Activated CD4-positive, alpha-beta T cell treated with anti-CD3 and anti-CD28 coated beads, Interleukin-2, amount 50 U/mL, for 48 hours (primary cell): ENCODE measurements at places on chromosomes 4 and X.

DNA sequence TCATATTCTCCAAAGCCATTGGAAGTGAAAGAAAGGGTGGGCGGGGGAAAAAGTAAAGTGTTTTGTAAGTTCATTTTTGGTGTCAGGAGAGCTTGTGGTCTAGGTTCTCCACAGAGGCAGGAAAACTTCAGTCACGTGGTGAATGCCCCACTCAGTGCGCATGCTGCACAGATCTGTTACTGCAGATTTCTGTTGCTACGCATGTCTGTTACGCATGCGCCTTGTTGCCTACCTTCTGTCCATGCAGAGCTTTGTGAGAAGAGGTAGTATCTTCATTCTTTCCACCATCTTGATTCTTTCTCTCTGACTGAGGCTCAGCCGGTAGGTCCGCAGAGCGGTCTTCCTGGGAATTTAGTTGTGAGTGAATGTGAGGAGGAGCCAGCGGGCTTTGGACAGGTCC lies 15.1 kb upstream of the PAGE3 start:
- DNase-seq, result no peak

GRCh38 chrX:100674705-100675104 lies 30.7 kb downstream of the SRPX2 start:
- DNase-seq, result no peak

DNA sequence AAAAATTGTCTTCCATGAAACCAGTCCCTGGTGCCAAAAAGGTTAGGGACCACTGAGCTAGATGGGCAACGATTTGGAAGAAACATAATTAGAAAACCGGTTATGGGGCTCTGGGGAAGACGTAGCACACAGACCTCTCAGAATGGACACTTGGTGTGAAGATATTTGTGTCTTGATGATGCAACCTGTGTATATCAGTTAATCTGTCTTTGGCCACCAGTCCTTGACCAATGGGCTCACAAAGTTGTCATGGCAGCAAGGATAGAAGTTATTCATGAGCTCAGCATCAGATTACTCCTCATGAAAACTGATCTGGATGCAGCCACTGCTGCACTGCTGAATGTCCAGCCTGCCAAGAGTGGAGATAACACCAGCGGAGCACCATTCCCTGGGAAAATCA lies 13.6 kb downstream of the MTNR1A start:
- no peak for DNase-seq

- DNase-seq, result no peak
Observed at GRCh38 chr4:188194421-188194820, 55.2 kb downstream of the TRIML1 start.

- DNase-seq, result no peak
Observed at GRCh38 chr4:151853034-151853433, 92.2 kb upstream of the GATB start.

GRCh38 chrX:40853004-40853815 lies 117.9 kb upstream of the MED14 start:
- DNase-seq, result no peak

- no peak for DNase-seq
Observed at GRCh38 chrX:142249721-142250120, 44.6 kb upstream of the MAGEC2 start.

- no peak for DNase-seq
Observed at GRCh38 chr4:3251691-3252479, 2.9 kb downstream of the MSANTD1 start.

GRCh38 chrX:16487620-16488385 lies 162.2 kb upstream of the S100G start:
- DNase-seq, result no peak

- DNase-seq, result no peak
Observed at GRCh38 chr4:87975466-87975865, at the start of gene SPP1. Gene SPP1, plus strand, starts transcription at chr4:87975714. Its CDS starts 1,182 bp downstream, at chr4:87976896.

- DNase-seq, result no peak
Observed at GRCh38 chr4:6142935-6143602, 57.3 kb downstream of the JAKMIP1 start.

GRCh38 chrX:37332987-37333658 lies 16.0 kb upstream of the PRRG1 start:
- no peak for DNase-seq

DNA sequence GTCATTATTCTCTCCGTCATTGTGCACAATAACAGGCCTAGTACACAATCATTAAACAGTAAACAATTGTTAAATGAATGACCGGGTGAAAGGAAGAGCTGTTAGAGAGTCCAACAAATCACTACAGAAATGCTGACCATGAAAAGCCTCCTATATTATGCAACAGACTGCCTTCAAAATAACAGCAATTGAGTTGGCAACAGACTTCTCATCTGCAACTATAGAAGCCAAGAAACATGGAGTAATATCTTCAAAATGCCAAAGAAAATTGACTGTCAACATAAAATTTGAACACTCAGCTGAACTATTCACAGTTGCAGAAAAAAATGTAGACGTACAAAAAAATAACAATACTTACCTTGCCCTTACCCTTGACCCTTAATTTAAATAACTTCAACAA lies 26.2 kb downstream of the CHRNA9 start:
- no peak for DNase-seq

DNA sequence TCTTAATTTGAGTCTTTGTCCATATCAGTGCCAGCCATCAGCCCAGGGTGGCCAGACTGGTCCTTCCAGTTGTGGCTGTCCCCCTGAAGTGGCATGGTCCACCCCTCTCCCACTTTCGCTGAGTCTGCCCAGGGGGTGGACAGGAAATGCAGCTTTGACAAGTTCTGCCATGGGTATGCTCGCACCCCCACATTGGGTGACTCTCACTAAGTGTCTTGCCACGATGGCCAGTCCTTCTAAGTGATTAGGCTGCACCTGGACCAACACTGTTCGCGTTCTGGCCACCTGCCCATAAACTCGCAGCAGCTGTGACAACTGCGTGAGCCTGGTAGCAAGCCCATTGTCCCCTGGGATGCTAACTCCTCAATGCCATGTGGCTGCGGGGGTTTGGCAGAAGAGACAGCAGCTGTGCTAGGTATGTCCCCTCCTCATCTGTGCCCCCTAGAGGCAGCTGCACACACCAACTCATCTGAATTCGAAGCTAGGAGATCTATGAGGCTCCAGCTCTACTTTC lies 10.0 kb upstream of the LNX1 start:
- no peak for DNase-seq

DNA sequence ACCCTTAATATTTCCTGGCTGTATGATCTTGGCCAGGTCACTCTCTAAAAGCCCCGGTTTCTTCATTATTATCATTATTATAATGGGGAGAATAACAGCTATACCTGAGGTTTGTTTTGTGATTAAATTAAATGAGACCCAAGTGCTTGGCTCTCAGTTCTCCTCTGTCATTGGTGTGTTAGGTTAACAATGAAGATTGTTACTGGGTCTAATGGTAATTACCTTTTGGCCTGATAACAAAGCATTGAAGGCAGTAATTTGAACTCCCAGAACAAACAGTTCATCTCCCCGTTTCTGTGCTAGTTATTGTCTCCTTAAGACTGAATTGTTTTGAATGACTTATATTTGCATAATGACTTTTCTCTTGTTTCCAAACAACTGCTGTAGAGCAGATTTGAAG lies 6.8 kb upstream of the ANAPC4 start:
- DNase-seq, result no peak

GRCh38 chr4:54390670-54391069 lies 161.6 kb downstream of the PDGFRA start:
- DNase-seq, result no peak

DNA sequence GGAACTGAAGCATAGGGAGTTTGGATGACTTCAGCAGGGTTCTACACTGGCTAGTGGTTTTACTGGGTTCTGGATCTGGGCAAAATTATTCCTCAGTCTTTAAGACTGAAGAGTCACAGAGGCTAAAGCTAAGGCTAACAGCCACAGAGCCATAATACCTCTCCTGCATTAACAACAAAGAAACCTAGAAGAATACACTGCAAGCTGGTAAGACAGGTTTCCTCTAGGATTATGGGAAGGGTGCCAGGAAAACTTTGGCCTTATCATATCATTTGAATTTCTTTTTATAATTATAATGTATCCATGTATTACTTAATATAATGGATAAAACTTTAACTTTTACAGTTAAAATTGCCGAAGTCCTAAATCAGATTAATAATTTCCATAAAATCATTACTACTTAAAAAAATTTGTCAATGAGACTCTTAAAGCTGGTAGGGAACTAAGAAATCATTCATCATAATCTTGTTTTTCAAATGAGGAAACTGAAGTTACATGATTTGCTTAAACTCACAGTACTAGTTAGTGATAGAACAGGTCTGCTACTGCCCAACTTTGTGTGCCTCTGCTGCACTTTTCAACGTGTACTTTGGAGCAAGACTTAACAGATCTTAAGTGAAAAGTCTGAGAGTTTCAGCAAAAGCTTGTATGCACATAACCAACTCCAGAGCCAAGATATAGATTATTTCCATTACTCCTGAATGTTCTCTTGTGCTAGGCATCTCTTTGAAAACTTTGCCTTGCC lies 24.2 kb upstream of the PGRMC2 start:
- no peak for DNase-seq

DNA sequence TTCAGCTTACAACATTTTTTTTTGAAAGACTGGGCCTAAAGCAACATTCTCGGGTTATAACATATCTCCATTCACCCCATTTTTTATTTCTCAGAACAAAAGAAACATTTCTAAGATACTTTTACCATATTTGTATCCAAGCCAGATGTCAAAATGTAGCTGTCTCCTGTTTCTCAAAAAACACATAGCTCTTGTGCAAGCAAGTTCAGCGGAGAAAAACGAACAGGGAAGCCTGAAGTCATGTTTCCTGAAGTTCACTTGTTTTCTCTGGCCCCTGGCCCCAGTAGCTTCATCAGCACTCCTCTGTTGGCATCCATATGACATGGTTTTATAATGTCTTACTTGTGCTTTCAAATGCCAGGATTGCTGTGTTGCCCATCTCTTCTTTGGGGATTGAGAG lies 218.2 kb downstream of the BANK1 start:
- DNase-seq, result no peak

GRCh38 chr4:80393970-80394250 lies 58.4 kb downstream of the CFAP299 start:
- DNase-seq, result no peak

- DNase-seq, result no peak
Observed at GRCh38 chrX:39829965-39830364, 267.8 kb downstream of the BCOR start.

DNA sequence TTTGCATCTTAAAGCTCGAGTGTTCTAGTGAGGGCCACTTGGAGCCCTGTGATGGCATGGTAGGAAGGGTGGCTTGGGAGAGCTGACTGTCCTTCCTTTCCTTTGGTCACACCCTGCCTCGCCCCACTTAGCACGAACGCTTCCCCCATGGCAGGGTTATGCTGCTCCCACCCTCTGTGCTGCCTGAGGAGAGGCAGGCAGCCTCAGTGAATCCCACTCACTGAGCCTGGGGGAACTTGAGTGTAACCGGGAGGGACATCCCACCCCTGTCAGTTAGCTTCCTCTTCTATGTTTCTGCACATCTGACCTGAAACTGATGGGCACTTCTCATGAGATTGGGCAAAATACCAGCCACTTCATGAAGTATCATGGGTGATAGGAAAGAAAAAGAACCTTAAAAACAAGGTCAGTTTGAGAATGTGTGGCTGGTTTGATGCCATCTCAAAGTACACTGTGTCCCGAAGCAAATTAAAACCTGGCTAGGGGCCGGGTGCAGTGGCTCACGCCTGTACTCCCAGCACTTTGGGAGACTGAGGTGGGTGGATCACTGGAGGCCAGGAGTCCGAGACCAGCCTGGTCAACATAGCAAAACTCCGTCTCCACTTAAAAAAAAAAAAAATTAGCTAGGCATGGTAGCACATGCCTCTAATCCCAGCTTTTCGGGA lies 10.1 kb downstream of the TKTL1 start:
- no peak for DNase-seq

DNA sequence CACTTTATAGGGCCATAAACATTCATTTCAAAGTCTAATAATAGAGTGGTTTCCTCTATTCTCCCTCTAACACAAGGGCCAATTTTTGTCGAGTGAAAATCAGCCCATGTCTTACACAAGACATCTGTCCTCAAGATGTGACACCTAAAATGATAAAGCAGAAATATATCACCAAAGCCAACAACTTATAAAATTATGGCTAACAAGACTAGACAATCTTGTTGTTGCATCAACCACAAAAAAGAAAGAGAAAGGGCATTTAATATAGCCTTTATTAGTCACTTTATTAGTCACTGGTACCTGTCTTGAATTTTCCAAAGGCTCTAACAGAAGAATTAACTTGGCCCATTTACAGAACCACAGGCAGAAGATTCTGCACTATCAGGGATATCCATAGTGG lies 161.6 kb downstream of the SMIM20 start:
- no peak for DNase-seq

DNA sequence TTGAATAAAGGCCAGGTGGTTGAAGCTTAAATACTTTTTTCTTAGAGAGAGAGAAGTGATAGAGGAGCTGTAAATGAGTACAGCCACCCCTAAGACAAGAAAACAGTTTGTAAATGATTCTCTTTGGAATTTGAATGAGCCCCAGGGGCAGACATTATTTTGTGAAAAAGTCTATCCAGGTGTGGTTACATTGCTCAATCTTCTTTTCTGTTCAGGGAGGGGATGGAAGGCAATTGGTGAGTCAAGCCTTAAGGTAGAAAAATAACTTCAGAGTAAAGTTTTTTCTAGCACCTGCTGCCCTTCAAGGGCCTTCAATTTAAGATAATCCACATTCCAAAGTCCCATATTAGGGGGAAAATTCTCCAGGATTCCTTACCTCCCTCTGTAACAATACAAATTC lies 646.7 kb downstream of the PDHA2 start:
- DNase-seq, result no peak

GRCh38 chr4:74159143-74159709 lies 1.3 kb downstream of the MTHFD2L start:
- DNase-seq, result no peak

DNA sequence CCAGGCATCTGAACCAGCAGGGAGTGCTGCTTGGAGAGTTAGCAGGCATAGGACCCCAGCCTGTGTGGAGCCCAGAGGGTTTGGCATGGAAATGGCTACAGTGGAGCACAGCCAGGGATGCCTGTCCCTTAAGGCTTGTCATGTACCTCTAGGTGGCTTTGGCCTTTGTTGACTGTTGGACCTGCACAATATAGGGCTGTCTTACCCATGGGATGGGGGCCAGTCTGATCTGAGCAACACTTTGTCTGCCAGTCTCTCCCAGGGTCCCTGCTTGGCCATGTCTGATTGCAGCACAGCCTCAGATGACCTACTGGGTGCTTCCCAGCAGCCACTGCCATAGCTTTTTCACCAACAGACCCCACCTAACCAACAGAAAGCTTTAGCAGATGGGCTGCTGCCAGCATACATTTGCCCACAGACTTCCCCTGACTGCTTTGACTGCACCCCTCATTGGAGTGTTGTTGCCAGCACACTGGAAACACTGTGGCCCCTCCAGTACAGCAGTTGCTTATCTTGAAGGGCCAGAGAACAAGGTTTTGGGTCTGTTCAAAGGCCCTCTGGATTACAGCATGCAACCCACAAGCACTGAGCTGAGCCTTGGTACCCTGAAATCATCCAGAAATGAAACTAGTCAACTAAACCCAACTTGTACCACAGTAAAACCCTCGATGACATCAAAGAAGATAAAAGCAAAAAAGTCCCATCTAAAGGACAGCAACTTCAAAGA lies 22.1 kb downstream of the ANAPC10 start:
- no peak for DNase-seq

- no peak for DNase-seq
Observed at GRCh38 chrX:20527558-20528011, 260.9 kb upstream of the RPS6KA3 start.
